ENCODE measurements at places on chromosomes 3 and 15.

DNA sequence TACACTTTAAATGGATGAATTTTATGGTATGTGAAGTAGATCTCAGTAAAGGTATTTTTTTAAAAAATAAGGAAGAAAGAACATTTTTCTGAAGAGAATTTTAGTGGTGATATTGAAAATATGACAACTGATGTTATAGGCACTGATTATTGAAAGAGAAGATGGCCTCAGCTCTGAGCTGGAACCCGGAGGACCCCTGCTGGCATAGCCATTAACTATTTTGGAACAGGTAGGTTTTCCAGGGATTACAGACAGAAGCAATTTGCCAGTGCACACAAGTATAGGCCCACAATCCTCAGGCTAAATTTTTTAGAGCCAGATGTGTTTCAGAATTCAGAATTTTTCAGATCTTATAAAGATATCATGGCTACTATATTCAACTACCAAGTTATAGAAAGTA is 315.9 kb upstream of the GPR149 start:
- DNase-seq: no peak

- DNase-seq: no peak
Observed at GRCh38 chr3:107993771-107994170, 97.1 kb downstream of the CD47 start.

GRCh38 chr3:12798559-12799179 is 2.2 kb downstream of the CAND2 start:
- DNase-seq: no peak

GRCh38 chr15:40081691-40082194 is 26.9 kb downstream of the BMF start:
- peak; percentile 64 for DNase-seq

DNA sequence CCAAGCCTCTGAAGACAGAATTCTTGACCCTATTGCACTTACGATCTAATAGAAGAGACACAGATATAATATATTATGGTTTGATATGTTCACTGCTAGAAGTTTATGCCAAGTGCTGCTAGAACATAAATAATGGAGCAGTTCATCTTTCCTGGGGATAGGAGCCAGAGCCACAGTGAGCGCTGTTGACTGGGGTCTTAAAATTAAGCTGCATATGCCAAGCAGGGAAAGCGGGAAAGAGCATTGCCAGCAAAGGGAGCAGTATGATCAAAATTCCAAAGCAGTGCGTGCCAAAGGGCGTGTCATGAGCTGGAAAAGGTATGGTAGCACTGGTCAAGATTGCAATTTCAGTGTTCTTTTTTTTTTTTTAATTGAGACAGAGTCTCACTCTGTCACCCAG is 49.1 kb upstream of the ABHD2 start:
- no peak for DNase-seq

DNA sequence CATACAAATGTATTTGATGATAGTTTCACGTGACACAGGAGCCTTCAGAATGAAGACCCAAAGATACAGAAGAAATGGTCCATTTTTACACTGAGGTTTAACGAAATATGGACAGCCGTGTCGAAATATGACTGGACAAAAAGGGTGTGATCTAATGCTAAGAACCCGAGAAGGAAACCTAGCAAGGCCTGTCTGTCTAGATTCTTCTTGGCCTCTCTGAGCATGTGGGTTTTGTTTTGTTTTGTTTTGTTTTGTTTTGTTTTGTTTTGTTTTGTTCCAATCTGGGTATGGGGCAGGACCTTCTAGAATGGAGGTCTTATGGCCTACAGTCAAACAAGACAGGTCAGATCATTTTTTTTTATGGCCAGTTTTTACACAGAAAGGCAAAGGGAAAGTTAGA is 242.7 kb upstream of the STT3B start:
- no peak for DNase-seq

- no peak for DNase-seq
Observed at GRCh38 chr3:8298021-8298954, 203.3 kb upstream of the LMCD1 start.

DNA sequence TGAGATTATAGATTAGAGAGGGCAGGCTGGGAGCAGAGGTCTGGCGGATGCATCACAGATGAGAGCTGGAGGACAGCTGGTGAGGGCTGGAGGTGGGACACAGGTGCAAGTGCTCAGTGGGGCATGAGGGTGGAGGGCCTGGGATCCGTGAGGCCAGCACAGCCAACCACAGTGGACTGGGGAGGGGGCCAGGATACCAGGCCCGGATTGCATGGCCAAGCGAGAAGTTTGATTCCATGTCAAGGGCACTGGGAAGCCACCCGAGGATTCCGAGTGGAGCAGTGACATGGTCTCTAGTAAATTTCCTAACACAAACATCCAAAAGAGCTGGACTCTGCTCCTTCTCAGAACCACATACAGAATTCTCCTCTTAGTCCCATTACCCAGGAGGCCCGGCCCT is 44.0 kb upstream of the SLC41A3 start:
- no peak for DNase-seq

- DNase-seq: no peak
Observed at GRCh38 chr15:33515121-33515520, 204.4 kb downstream of the RYR3 start.

- no peak for DNase-seq
Observed at GRCh38 chr3:43766672-43767465, 76.1 kb downstream of the ABHD5 start.

- no peak for DNase-seq
Observed at GRCh38 chr3:10635446-10636076, 130.2 kb upstream of the ATP2B2 start.

GRCh38 chr3:66037330-66037985 is 1.3 kb downstream of the MAGI1 start:
- DNase-seq: peak; percentile 65

GRCh38 chr3:174098746-174099145 is 701.2 kb downstream of the NLGN1 start:
- DNase-seq: no peak

GRCh38 chr3:29156086-29156715 is 124.7 kb upstream of the RBMS3 start:
- peak; percentile 35 for DNase-seq

DNA sequence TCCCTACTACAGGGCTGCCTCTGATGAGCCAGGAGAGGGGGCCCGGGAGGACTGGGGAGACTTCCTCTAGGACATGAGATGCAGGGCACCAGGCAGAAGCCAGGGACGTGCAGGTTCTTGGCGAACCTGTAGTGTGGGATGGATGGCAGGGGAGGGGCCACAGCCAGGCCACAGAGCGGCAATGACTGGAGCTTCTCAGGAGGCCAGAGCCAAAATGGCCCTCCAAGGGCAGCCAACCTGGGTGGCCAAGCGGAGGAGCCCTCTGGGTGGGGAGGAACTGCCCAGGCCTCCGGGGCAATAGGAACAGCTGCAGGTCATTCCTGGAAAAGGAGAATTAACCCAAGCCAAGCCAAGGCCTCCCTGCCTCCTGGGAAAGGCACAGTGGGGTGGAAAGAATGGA is 224.5 kb downstream of the XXYLT1 start:
- DNase-seq: no peak

DNA sequence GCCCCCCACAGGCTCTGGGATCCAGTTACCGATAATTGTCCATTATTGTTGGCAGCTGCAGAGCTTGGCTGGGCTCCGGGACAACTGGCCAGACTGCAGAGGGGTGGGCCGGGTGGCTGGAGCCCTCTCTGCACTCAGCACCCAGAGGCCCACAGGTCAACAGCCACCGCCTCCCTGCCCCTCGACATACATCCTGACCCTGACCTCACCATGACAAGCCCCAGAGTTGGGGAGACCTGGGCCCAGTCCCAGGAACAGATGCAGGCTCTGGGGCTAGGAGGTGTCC is 22.4 kb downstream of the PTH1R start:
- DNase-seq: no peak

GRCh38 chr3:130572769-130573168 is 55.8 kb downstream of the COL6A6 start:
- DNase-seq: no peak

DNA sequence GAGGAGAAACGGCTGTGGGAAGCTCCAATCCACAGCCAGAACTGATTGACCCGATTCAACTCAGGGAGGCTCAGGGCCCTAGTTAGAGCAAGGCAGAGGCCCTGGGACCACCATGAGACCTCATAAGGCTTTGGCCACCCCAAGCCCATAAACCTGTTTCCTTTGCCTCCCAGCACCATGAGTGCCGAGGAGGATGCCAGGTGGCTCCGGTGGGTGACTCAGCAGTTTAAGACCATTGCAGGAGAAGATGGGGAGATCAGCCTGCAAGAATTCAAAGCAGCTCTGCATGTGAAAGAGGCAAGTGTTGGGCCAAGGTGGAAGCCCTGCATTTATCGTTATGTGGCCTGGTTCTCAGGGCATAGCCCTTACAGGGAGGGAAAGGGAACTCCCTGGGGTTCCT is 11.9 kb downstream of the NOX5 start:
- DNase-seq: no peak

DNA sequence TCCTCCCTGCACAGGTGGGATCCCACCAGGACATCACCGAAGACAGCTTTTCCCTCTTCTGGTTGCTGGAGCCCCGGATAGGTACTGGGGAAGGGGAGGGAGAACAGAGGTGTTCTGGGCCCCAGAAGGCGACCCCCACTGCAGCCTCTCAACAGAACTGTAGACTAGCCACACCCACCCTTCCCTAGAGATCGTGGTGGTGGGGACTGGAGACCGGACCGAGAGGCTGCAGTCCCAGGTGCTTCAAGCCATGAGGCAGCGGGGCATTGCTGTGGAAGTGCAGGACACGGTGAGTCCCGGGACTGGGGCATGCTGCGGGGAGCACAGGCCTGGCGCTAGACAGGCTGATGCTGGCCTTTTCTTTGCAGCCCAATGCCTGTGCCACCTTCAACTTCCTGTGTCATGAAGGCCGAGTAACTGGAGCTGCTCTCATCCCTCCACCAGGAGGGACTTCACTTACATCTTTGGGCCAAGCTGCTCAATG is 809 bp downstream of the NDUFAF3 start:
- no peak for DNase-seq

GRCh38 chr15:70226337-70226980 is 128.7 kb upstream of the TLE3 start:
- DNase-seq: no peak

DNA sequence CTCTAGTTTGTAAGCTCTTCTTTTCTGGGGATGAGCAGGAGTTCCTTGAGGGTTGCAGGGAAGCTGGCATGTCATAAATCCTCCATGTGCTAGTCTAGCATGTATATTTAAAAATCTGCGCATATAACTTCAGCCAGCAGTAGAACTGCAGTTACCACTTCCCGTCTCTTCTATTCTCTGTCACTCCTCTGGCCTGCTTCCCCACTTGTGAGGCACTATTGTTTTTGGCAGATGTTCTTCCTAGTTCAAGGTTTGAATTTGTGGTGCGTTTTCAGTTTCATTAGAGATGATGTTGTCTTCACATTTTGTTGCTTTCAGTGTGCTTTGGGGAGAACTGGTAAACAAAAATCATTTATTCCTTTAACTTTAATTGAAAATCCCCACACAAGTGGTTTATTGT is 169.1 kb upstream of the ZPLD1 start:
- no peak for DNase-seq

DNA sequence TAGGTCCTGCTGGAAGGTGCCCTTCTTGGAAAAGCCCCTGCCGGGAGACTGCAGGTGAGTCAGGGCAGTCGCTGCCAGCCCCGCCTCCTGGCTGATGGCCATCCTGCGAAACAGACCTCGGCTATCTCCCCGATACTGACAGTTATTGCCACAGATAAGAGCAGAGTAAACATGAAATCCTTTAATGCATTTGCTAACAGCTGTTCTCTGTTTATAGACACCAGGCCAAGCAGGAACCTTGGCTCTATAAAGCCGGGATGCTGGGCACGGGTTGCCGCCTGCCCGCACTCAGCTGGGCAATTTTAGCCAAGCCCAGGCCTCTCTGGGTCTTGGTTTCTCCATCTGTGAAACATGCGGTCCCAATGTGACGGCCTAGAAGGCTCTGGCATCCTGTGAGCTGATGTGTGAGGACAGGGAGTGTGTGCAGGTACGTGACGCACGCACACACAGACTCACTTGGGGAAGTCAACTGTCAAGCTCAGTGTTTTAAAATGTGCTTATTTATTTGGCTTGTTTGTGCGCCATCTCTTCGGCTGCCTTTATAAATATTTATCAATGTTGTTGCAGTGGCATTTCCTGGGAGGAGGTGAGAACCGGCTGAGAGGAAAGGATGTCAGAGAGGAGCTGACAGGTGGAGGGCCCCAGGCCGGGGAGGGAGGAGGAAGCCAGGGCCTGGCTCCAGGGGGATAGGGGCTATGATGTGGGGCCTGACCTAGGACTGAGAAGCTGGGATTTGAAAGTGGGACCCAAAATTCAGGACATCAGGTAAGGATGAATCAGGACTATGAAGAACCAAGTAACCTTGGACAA is 50.8 kb upstream of the PRR23E start:
- no peak for DNase-seq

DNA sequence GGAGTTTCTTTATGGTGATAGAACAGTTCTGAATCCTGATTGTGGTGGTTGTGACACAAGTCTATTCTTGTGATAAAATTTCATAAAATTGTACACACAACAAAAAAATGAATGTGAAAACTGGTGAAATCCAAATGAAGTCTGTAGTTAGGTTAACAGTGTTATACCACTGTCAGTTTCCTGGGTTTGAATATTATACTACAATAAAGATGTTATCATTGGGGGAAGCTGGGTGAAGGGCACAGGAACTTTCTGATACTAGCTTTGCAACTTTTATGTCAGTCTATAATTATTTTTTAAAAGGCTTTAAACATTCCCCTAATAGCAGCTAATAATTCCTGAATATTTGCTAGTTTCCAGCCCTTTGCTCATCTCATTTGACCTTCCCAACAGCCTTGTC is 319.8 kb downstream of the LRTM1 start:
- no peak for DNase-seq

- no peak for DNase-seq
Observed at GRCh38 chr15:86159468-86159867, 79.8 kb downstream of the AGBL1 start.

DNA sequence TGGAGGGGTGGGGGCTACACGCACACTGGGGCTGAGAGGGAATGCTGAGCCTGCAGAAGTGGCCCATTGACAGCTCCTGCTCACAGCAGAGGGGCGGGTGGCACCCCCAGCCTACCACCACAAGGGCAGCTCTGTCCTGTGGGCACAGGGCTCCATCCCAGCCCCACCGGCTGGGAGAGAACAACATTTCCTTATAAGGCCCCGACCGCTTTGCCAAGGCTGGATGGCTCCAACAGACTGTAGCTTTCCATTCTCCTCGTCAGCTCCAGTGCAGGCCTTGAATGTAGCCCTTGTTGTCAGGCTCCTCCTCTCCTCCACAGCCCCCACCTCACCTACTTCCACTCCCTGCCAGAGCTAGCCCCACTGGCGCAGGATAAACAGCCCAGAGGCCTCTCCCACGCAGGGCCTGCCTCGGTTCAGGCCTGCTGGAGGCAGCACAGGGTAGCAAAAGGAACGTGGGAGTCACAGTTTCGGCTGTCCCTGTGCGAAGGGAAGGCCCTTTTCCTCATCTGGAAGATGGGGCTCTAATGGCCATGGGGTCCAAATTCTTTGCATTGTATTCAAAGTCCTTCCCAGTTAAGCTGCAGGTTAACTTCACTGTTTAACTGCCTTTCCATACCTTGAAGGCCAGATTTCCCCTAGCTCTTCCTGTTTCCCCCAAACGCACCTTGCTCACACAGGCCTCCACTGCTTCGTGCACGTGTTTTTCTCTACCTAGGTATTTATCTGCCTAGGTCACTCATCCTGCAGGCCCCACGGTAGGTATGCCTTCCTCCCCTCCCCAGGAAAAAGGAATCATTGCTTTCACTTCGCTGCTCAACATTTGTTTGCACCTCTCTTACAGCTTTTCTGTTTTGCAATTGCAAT is 101.6 kb upstream of the LPP start:
- peak; percentile 63 for DNase-seq

Measured in WTC11 (cell line).